HEK293T (cell line): ENCODE measurements at places on chromosomes 2 and 18.

DNA sequence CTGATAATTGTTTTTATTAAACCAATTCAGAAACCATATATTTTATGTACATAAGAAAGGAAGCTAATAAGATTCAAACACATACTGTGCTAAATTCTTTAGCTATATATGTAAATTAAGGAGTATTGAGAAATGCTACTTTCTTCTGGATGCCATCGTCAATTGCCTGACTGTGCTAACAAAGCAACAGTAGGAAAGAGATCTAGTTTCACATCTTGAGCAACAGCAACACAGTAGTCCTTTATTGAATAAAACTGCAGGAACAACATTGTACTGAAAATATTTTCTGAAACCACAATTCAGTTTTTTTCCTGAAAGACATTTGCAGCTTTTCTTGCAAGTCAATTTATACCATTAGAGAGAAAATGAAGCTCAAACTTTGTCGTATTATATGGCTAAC is 1404.9 kb upstream of the SLC39A10 start:
- no peak for DNase-seq

DNA sequence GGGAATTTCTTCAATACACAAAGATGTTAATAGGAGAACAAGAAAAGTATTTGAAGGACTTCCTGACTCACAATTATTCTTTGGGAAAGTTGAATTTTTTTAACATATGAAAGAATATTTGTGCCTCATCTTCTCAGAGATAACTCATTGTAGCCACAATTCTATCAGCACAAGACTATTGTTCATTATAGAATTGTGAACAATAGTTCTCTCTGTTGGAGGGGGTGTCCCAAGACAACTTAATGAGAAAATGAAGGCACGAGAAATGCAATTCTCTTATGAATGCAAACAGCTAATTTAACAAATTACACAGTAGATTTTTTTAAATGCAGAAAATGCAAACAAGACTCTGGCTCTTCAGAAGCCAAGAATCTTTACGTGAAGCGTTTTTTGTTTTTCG is 157.0 kb downstream of the BARD1 start:
- DNase-seq, result no peak

- DNase-seq, result peak; percentile 68
Observed at GRCh38 chr18:49858309-49859020, 45.1 kb upstream of the ACAA2 start.

DNA sequence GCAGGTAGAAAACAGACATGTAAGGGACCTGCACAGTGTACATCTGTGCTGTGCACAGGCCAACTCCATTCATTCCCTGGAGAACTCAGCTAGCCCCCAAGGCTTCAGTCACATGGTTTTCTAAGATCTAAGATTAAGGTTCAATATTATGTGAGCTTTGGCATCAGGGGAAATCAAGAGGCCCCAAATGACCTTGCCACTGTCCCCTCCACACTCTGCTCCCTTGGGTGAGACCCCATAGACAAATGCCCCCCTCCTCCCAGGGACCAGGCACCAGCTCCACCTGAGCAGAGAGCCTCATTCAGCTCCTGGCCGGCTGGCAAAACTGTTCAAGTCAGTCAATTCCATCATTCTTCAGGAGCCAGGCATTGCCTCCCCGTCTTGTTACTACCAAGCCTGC is 93.6 kb upstream of the TMEM18 start:
- DNase-seq, result no peak

DNA sequence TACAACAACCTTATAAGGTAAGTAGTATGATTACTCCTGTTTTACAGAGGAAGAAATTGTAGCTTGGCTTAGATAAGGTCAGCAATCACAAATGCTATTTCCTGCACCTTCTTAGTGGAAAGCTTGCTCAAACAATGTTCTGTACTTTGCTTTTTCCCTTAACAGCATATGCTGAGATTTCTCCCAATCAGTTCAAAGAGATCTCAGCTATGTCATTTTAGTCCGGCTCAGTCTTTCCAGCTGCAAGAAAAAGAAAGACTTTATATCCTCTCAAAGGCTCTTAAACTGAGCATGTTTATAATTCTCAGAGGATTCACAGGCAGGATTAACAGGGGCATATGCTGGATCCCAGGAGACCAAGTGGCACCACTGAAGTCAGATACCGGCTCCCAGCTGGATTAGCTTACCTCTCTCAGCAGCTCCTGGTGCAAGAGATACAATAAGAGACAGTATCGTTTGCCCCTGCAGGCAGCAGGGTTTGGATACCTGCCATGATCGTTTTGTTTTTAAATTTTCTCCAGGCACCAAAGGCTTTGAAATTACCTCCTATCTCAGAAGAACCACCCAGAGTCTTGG is 29.5 kb downstream of the KIAA2012 start:
- no peak for DNase-seq

GRCh38 chr2:230706053-230706521 is 6.6 kb upstream of the CAB39 start:
- DNase-seq, result no peak

DNA sequence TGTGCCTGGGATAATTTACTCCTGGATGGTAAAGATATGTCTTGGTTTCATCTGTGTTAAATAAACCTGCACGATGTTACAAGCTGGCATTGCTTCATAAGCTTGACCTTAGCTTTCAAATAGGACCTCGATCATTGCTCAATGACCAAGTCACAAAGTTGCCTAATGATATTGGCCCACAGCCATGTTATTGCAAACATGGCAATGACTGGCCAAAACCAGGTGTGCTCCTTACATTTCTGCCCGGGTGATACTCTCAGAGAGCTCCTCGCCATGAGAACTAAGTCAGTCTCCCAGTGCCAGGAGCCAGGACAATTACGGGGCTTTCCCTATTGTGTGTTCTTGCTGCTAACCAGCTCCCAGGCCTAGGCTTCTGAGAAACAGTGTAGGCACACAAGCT is 72.5 kb upstream of the CYP1B1 start:
- no peak for DNase-seq
